ENCODE measurements at places on chromosomes 3 and 15.

DNA sequence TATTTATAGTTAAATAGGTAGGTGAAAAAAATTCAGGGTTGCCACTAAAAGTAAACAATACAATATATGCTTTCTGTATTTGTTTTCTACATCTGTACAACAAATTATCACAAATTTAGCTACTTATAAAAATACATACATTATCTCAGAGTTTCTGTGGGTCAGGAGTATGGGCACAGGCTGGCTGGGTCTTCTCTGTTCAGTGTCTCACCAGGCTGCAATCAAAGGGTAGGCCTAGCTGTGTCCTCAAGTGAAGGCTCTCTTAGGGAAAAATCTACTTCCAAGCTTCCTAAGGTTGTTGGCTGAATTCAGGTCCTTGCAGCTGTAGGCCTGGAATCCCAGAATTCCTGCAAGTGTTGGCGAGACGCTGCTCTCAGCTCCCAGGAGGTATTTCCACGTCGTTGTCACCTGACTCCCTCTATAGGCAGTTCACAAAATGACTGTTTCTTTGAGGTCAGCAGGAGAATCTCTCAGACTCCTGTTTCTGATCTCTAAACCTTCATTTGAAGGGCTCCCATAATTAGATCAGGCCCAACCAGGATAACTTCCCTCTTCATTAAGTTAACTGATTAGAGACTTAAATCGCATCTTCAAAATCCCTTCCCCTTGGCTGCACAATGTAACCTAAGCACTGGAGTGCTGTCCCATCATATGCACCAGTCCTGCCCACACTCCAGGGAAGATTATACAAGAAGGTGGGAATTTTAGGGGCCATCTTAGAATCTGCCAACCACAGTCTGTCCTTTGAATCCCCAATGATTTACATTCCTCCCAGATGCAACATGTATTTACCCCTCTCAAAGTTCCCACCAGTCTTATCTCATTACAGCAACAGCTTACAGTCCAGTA, 296.6 kb downstream of the SUCLG2 start:
- no peak for DNase-seq

GRCh38 chr3:168260859-168261258, 165.1 kb upstream of the GOLIM4 start:
- DNase-seq, result no peak

DNA sequence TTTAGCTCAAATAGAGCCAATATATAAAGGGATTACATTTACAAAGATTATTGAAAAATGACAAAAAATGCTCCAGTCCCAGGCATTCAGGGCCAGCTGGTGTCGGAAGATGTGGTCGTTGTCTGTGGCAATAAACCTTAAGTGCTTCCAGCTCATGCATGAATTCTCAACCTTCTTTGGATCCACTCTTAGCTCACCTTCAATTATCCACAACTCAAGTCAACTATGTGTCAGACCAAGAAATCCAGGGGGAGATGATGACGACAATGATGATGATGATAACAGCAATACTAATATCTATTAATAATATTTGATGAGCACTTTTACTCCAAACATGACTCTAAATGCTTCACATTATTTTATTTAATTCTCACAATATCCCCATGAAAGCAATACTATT, 53.6 kb upstream of the PXYLP1 start:
- no peak for DNase-seq

GRCh38 chr3:124142389-124142970, 150.6 kb upstream of the ROPN1 start:
- peak; percentile 32 for DNase-seq
